ENCODE measurements at places on chromosomes 1 and 21. TPM values are rescaled to one million over a fixed set of nuclear protein-coding genes. Genes with fewer than 3 reads are reported as not detected.

DNA sequence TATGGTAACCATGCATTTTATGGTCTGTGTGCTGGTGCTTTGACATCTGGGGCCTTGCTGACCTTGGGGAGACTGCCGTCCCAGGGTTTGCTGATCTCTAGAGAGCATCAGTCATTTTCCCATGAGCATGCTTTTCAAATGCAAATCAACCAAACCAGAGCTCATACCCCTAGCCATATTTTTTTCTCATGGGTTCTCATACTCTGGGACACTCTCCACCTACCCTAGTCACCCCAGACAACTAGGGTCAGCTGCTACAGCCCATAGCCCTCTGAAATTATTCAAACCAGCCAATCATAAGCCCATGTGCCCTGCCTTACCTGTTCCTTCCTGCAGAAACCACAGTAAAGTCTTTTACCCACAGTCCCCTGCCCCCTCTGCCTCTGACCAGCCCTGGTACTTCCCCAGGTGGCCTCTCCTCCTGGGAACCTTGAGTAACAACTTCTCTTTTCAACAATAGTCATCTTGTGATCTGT lies 132.0 kb downstream of the MAP3K21 start:
- H3K27me3 ChIP-seq, result no peaks in the 10 kb centered on the region
- peaks cover 13% of the 10 kb centered on the region for H3K4me1 ChIP-seq
- H3K27ac ChIP-seq, result no peak overlapping the region
- DNase-seq, result no peak
- no peaks in the 10 kb centered on the region for H3K36me3 ChIP-seq

DNA sequence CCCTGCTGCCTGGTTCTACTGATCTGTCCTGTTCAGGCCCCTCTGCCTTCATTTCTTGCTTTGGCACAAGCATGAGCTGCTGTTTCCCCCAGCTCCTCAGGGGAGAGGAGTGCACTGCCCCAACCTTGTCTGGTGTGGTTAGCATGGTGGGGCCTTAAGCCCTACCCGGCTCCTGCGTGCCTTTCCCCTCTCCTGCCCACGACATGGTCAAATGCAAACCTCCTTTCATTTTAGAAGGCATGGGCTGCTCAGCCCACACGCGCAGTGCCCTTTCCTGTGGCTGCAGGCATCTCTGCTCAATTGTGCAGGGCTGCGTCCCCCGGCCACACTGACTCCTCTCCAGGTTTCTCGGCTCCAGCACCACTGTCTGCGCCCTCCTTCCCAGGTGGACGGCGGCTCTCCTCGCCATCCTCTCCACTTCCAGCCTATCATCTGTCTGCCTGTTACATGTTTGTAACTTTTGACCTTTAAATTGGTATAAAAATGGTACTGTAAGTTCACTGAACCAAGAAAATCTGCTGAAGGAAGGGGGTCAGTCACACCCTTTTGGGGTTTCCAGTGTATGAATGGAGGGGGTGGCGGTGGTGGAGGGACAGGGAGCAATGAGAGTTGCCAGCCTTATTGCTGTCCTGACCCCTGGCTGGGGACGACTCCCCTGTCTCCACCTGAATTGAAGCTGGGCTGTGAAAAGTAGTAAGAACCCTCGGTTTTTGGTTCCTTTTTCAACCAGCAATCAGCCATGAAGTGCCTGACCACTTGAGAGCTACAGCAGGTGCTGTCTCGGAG lies 5.1 kb downstream of the PDE9A start:
- no peak overlapping the region for H3K27ac ChIP-seq
- DNase-seq, result no peak
- H3K4me3 ChIP-seq, result no peak overlapping the region
- H3K27me3 ChIP-seq, result no peaks in the 10 kb centered on the region
- no peaks in the 10 kb centered on the region for H3K36me3 ChIP-seq
- H3K4me1 ChIP-seq, result peaks cover 25% of the 10 kb centered on the region

Gene PROK1
- not detected for total RNA-seq

Gene CFHR5
- total RNA-seq, result not detected

- no peaks in the 10 kb centered on the region for H3K4me1 ChIP-seq
- no peaks in the 10 kb centered on the region for H3K27me3 ChIP-seq
- H3K36me3 ChIP-seq, result no peaks in the 10 kb centered on the region
- H3K4me3 ChIP-seq, result no peak overlapping the region
Measured at GRCh38 chr1:59738591-59739015, 76.1 kb upstream of the HOOK1 start.

GRCh38 chr1:77175230-77175844 lies 43.9 kb downstream of the PIGK start:
- H3K4me1 ChIP-seq, result no peaks in the 10 kb centered on the region
- no peaks in the 10 kb centered on the region for H3K27me3 ChIP-seq
- H3K4me3 ChIP-seq, result no peak overlapping the region
- H3K36me3 ChIP-seq, result peaks cover 38% of the 10 kb centered on the region
- peak; percentile 59 for DNase-seq

Gene SLC35D1
- total RNA-seq, result 2.8 TPM

Gene LEFTY2
- total RNA-seq, result 16.9 TPM

- H3K27me3 ChIP-seq, result no peaks in the 10 kb centered on the region
- no peaks in the 10 kb centered on the region for H3K4me1 ChIP-seq
- DNase-seq, result no peak
- no peak overlapping the region for H3K4me3 ChIP-seq
Measured at GRCh38 chr1:75170981-75171380, 36.8 kb downstream of the LHX8 start.

DNA sequence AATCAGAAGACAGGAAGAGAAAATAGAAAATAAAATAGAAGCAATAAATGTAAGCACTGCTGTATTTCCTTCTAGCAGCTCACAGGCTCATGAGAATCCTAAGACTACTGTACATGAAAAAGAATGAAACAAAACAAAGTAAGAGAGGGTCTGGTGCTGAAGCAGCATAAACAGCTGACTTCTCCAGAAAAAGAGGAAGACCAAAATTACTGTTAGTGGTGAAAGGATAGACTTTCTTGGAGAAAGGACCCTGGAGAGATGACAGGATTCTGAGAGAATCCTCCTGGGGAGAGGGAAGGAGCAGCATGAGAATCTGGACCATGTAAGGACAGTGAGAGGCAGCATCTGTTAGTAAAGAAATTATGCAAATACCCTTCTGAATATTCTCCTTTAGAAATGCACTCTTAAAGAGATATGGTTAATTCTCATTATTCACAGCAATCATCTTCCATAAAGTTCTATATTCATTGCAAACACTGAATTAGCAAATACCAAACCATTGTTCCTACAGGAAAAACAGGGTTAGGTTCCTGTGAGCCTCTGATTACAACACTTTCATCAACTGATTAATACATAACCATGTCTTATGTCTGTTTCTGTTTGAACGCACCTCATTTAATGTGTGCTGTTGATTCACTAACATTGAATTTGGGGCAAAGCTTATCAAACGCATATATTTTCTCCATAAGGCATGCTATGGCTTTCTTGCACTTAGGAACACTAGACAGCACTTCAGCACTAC lies 17.0 kb downstream of the SLC25A24 start:
- H3K27me3 ChIP-seq, result no peaks in the 10 kb centered on the region
- H3K27ac ChIP-seq, result no peak overlapping the region
- H3K36me3 ChIP-seq, result peaks cover 7% of the 10 kb centered on the region
- DNase-seq, result no peak
- H3K4me1 ChIP-seq, result no peaks in the 10 kb centered on the region

GRCh38 chr1:214280386-214281020 lies 456 bp upstream of the SMYD2 start:
- H3K4me1 ChIP-seq, result peaks cover 18% of the 10 kb centered on the region
- DNase-seq, result peak; percentile 74
- peaks cover 78% of the 10 kb centered on the region for H3K27me3 ChIP-seq
- H3K27ac ChIP-seq, result peak overlapping the region; percentile 55

All from GM23338 (cell line).